ENCODE measurements at places on chromosomes 1 and 21.

DNA sequence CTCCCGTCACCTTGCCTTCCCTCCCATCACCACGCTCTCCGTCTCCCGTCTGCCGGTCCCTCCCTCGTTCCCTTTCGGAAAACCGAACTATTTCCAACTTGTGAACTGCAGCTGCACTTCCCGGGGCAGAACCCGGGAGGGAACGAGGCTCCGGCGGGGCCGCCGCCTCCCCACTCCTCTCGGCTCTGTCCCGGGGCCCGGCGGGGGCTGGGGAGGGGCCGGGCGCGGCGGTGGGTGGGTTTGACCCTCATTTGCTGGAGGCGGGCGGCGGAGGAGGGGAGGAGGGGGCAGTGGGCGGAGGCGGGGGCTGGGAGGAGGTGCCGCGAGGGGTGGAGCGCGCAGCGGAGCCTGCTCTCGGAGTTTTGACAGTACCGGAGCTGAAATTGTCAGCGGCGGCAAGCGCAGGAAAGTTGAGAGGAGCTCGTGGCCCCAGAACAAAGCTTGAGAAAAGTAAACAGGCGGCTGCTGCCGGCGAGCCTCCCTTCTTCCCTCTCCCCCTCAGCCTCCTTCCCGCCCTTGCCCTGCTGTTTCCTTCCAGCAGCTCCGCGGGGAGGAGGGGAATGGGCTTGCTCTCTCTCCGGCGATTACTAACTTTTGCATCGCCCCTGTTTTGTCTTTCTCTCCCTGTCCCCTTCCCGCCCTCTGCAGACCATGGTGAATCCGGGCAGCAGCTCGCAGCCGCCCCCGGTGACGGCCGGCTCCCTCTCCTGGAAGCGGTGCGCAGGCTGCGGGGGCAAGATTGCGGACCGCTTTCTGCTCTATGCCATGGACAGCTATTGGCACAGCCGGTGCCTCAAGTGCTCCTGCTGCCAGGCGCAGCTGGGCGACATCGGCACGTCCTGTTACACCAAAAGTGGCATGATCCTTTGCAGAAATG is 2.9 kb downstream of the LMO4 start:
- DNase-seq = peak; percentile 54

DNA sequence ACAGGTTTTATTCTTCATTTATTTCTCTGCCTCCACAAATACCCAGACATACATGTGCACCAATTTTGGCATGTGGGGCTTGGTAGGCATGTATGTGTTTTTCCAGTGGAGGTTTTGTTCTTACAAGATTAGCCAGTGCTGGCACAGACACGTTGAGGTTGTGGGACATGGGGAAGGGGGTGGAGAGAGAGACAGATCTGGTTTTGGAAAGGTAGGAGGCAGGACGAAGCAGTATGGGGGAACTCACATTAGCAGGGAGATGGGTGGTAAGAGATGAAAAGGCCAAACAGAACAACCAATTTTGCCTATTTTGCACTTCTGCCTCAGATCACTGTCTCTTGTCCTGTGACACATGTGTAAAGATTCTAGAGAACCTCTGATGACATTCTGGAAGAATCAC is 166.1 kb upstream of the HMGB4 start:
- no peak for DNase-seq

DNA sequence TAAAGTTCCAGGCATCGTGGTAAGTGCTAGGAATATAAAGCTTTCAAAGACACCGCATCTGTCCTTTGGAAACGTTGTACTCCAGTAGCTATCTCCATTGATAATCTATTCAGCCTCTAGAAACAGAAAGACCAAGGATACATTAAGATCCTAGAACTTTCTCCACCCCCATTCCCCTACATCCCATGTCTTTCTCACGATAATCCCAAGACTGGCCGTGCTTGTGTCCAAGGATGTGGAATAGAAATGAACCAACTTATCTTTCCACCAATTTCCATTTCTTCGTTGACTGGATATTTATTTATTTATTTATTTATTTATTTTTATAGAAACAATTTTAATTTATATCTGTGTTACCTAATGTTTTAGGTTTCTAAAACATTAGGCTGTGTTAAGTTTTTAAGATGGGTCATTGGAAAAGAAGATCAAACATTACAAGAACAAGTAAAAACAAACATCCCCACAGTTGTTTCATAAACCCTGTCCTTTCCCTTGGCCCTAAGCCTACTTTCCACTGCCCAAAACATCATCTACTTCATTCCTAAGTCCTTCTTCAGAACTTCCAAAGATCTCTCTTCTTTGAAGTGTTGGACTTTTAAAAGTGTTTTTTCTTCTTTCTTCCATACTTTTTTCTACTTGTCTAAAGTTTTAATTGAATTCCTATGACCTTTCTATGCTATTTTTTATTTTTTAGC is 39.7 kb downstream of the LRRC8C start:
- DNase-seq = no peak

DNA sequence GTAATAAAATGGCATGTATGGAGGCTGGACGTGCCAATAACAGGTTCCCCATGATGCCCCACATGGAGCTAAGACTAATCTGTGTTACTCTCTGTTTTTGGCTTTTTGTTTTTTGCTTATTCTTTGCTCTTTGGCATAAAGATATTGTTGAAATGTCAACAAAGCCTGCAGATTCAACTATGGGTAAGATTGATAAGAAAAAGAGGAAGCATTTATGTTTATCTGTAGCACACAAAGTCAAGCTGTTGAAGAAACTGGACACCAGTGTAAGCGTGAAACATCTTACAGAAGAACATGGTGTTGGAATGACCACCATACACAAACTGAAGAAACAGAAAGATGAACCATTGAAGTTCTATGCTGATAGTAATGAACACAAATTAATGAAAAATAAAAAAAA is 402.7 kb downstream of the LTN1 start:
- no peak for DNase-seq

DNA sequence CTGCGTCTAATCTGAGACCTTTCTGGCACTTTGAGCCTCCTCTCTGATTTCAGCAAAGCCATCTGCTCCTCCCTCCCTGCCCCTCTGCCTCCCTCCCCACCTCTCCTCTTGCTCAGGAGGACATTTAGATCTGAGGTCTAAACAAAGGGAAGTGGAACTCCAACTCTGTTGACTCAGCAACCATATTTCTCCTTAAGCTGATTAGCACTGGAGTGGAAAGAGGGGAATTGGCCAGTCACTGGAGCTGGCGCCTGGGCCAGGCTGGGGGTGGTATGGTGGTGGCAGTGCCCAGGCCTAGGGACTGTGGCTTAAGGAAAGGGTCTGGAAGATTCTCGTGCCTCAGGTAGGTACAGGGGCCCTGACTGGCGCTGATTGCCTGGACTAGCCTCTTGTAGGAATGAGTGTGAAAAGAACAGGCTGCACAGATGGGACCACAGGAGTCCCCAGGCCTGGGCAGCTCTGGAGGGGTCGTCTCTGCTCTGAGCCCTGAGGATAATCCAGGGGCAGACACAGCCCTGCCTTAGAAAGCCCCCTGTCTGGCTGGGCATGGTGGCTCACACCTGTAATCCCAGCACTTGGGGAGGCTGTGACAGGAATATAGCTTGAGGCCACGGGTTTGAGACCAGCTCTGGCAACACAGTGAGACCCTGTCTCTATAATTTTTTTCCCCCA is 11.9 kb downstream of the SH2D2A start:
- DNase-seq = no peak

DNA sequence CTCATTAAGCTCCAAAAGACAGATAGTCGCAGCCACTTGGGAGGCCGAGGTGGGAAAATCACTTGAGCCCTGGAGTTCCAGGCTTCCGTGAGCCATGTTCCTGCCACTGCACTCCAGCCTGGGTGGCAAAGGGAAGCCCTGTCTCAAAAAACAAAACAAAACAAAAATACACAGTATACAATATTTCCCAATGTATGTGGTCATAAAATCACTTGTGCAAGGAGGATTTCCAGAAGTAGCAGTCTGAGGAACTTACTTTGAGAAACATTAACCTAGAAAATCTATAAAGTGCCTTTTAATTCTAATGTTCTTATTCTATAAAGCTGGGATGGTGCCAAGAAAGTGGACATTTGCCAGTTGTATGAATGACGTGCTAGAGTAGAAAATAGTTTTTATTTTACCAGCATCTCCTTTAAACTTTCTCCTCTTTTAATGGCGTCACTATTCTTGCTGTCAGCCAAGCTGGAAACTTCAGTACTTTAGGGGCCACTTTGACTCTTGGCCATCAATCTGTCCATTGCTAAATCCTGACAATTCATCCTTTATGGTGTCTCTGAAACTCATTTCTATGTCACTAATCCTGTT is 22.5 kb downstream of the FAM177B start:
- no peak for DNase-seq

DNA sequence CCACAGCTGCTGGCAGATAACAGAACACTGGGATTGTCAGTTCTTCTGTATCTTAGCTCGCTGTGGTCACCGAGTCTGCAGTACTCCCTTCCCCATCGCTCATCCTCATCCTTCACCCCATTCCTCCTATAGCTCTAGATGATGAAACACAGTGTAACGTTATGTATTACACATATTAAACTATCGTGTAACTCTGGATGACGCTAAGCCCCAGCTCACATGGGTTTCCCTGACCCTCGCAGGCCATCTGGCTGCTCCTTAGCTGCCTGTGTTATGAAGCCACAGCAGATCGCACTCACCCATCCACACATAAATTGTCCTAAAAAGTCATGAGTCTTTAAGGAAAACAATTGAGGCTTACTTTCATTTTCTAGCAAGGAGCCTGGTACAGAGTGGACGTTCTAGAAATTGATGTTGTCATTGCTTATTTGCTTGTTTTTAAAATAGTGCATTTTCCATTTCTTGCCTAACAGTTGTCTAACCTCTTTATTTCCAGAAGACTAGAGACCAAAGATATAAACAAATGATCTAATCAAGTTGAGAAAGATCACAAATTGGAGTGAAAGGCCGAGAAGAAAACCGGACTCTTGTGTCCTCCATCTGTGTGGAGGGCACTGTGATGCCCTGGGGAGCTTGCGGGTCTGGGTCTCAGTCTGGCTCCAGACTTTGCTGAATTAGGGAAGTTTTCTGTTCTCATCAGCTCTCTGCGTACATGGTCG is 24.3 kb upstream of the PCP4 start:
- DNase-seq = no peak

DNA sequence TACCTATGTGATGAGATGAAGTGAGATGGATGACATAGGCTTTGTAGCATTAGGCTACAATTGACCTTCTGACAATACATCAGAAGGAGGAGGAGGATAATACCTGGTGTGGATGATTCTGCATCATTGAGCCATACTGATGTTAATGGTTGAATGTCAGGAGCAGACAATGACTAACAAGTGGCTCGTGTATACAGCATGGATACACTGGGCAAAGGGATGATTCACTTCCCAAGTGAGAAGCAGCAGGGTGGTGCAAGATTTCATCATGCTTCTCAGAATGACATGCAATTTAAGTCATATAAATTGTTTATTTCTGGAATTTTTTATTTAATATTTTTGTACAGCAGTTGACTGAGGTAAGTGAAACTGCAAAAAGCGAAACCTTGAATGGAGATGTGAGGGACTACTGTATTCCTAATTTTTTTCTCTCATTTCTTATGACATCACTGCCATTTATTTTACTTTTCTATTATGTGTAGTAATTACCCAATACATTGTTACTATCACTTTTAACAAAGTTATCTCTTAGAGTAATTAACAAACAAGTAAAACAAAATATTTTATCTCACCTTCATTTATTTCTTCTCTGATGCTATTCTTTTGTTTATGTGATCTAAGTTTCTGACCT is 34.4 kb upstream of the COP1 start:
- DNase-seq = no peak

GRCh38 chr1:67729872-67730271 is 44.9 kb downstream of the GADD45A start:
- DNase-seq = no peak

GRCh38 chr1:199129247-199129646 is 490.4 kb downstream of the PTPRC start:
- no peak for DNase-seq

DNA sequence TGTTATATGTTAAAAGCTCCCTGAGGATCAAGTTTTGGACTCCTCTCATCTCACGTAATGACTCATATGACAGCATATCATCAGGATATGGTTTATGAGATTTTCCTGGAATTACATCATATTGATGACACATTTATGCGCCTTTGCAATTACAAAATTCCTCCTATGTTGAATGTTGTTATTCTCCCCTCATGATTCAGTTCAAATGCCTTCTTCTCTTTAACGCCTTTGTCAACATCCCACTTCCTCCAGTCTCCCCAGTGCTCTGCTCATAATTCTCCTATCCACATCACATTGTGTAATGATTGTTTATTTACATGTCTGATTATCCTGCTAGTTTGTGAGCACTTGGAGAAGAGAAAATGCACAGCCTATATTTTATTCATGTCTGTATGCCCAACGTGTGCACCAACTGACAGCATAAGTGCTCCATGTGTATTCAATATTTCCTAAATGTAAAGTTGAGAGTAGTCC is 80.9 kb upstream of the BACH1 start:
- no peak for DNase-seq

DNA sequence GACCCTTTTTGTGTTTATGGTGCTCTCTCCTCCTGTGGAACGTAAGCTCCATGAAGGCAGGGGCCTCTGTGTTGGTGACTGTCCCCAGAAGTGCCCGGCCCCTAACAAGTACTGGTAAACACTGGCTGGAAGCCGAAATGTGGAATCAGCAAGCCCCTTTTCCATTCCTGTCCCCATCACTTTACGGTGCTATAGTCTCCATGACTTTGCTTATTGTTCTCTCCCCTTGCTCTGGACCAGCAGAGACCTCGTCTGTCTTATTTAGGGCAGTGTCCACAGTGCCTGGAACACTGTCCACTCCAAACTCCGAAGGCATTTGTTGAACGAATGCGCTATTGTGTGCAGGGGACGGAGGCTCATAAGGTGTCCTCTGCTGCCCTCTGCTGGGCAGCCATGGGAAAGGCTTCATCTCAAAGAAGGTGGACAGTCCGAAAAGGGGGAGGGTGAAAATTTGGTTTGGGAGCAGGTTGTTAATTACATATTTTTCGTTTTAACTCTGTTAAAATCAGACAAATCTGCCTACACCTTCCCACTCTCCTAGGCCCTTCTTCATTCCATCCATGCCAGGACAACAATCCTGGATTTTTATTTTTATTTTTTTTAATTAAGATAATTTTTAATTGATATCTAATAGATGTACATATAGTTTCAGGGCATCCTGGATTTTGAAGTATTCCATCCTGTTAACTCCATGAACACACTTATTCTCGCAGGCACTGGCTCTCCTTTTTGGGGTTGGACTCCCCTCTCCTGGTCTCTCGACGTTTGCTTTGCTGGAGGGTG is 115.6 kb downstream of the PGBD5 start:
- peak; percentile 75 for DNase-seq

- DNase-seq = no peak
Measured at GRCh38 chr1:15337656-15338402, 71.9 kb upstream of the EFHD2 start.

- no peak for DNase-seq
Measured at GRCh38 chr1:43321331-43321891, 16.2 kb upstream of the MPL start.

- no peak for DNase-seq
Measured at GRCh38 chr1:153032677-153033308, 1.8 kb downstream of the SPRR1B start.

DNA sequence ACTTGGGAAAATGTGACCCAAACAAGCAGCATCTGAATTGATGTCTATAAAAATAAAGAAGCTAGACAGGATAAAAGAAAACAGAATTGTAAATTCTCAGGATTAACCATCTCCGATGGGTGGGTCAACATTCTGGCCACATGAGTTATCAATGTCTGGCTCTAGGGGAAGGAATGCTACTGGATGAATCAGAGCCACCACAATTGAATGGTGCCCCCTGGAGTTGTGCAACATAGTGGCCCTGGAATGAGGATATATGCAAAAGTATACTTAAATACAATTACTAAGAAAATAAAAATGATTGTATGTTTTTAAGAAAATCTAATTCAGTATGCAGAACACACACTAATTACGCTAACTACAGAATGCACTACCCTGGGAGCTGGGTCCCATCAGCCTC is 185.6 kb downstream of the TGFBR3 start:
- DNase-seq = no peak
